ENCODE measurements at places on chromosomes 6 and 20.

GRCh38 chr6:32774426-32774825 lies 11.1 kb upstream of the HLA-DQB2 start:
- no peak overlapping the region for H3K27ac ChIP-seq
- no peaks in the 10 kb centered on the region for H3K36me3 ChIP-seq
- no peak for DNase-seq
- H3K27me3 ChIP-seq = no peaks in the 10 kb centered on the region

GRCh38 chr6:16420715-16421461 lies 182.5 kb downstream of the GMPR start:
- H3K27me3 ChIP-seq = no peaks in the 10 kb centered on the region
- DNase-seq = no peak
- H3K4me1 ChIP-seq = peaks cover 3% of the 10 kb centered on the region
- no peaks in the 10 kb centered on the region for H3K36me3 ChIP-seq
- no peak overlapping the region for H3K4me3 ChIP-seq

- H3K27ac ChIP-seq = no peak overlapping the region
- H3K36me3 ChIP-seq = no peaks in the 10 kb centered on the region
- no peaks in the 10 kb centered on the region for H3K4me1 ChIP-seq
- no peak overlapping the region for H3K4me3 ChIP-seq
- DNase-seq = no peak
Measured at GRCh38 chr6:119658917-119659316, 309.4 kb upstream of the MAN1A1 start.

DNA sequence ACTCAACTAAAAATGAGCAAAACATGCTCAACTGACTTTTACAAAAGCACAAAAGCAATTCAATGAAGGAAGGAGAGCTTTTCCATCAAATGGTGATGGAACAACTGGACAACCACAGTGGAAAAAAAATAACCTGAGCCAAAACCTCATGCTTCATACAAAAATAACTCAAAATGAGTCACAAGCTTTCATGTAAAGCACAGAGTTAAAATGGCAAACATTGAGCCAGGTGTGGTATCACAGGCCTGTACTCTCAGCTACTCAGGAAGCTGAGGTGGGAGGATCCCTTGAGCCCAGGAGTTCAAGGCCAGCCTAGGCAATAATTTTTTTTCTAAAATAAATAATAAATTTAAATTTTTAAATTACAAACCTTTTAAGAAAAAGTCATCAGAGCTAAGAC lies 18.4 kb upstream of the HLA-G start:
- DNase-seq = no peak
- H3K4me3 ChIP-seq = no peak overlapping the region
- H3K27ac ChIP-seq = no peak overlapping the region
- no peaks in the 10 kb centered on the region for H3K4me1 ChIP-seq
- no peaks in the 10 kb centered on the region for H3K36me3 ChIP-seq

GRCh38 chr6:45350186-45350710 lies 22.1 kb downstream of the RUNX2 start:
- no peaks in the 10 kb centered on the region for H3K27me3 ChIP-seq
- no peak overlapping the region for H3K4me3 ChIP-seq
- H3K4me1 ChIP-seq = no peaks in the 10 kb centered on the region
- no peaks in the 10 kb centered on the region for H3K36me3 ChIP-seq
- no peak overlapping the region for H3K27ac ChIP-seq
- DNase-seq = no peak

- no peaks in the 10 kb centered on the region for H3K36me3 ChIP-seq
- no peak for DNase-seq
- no peak overlapping the region for H3K4me3 ChIP-seq
- H3K4me1 ChIP-seq = no peaks in the 10 kb centered on the region
- no peaks in the 10 kb centered on the region for H3K27me3 ChIP-seq
- H3K27ac ChIP-seq = no peak overlapping the region
Measured at GRCh38 chr6:144855812-144856531, 570.8 kb downstream of the UTRN start.

- H3K4me3 ChIP-seq = no peak overlapping the region
- no peak for DNase-seq
- H3K36me3 ChIP-seq = no peaks in the 10 kb centered on the region
- H3K27me3 ChIP-seq = no peaks in the 10 kb centered on the region
- no peak overlapping the region for H3K27ac ChIP-seq
Measured at GRCh38 chr20:54083459-54083858, 13.1 kb upstream of the BCAS1 start.
